ENCODE measurements at places on chromosomes 4 and X.
A peak's percentile ranks its signal among the peaks of the same experiment; 100 is the strongest.

DNA sequence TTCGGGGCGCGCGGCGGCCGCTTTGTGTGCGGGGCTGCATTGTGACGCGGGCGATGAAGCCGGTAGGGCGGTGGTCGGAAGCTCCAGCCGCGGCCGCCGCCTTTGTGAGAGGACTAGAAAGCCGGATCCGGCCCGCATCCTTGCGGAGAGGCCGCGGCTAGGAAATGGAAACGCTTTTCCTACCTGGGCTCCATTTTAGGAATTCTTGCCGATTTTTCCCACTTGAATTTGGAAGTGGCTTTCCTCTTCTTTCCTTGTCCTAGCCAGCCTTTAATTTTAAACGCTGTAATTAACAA lies 708 bp downstream of the TMSB4X start:
- no peak for DNase-seq

GRCh38 chr4:27946799-27947198 lies 1086.2 kb downstream of the STIM2 start:
- no peak for DNase-seq

GRCh38 chrX:56569378-56570057 lies 6.1 kb downstream of the UBQLN2 start:
- DNase-seq = no peak

GRCh38 chr4:25215511-25215910 lies 18.3 kb upstream of the PI4K2B start:
- DNase-seq = no peak

DNA sequence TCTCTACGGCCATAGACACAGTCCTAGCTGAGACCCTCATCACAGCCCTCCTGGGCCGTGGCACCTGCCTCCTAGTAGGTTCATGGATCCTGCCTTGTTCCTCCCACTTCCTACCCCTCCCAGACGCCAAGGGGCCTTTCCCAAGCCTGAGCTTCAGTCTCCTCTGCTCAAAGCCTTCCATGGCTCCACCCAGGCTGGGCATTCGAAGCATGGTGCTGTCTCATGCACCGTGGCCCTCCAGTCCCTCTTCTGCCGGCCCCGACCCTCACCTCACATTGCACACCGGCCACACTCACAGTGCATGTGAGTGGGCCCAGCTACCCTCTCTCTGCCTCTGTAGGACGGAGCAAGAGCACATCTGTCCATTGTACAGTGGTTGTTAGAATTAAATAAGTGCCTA lies 21.7 kb upstream of the KIAA0232 start:
- no peak for DNase-seq

GRCh38 chr4:114512595-114513295 lies 85.9 kb upstream of the UGT8 start:
- DNase-seq = no peak

DNA sequence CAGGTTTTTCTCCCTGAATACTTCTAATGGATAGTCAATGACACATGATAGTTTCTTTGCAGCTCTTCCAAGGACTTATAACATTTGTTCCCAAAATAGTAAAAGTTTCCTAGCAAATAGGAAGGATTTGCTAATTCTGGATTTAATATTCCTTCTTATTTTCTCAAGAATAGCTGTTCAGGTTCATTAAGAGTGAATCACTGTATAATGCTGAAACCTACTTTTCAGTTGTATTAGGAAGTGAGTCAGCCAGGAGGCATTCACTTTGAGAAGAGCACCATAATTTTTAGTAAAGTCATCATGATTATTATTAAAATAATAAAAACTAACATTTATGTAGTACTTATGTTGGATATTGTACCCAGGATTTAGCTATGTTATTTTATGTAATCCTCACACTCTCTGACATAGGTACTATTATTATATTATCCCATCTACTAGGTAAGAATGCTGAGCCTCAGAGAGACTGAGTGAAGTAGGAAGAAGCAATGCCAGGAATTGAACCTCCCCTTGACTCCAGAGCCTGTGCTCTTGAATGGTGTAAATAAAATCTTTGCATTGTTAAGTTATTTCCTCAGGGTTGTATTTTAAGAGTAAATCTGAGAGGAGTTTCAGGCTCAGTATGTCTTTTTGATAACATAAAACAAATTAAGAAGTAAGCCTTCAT lies 114.8 kb downstream of the REELD1 start:
- DNase-seq = no peak

DNA sequence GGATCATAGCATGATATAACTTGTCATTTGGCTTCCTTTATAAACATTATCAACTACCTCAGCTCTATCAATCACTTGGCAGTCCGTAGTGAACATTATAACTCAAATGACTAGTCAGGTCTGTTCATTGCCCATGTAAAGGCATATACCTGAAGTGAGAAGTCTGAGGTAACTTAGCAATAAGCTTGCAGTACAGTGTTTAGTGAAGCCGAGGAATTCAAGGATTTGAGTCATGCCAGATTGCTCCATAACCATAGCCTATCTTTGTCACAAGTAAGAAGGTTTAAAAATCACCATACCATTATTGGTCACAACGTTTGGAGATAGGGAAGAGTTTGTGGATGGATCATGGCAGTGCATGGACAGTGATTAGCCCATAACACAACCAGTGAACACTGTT lies 41.6 kb downstream of the AR start:
- DNase-seq = no peak

DNA sequence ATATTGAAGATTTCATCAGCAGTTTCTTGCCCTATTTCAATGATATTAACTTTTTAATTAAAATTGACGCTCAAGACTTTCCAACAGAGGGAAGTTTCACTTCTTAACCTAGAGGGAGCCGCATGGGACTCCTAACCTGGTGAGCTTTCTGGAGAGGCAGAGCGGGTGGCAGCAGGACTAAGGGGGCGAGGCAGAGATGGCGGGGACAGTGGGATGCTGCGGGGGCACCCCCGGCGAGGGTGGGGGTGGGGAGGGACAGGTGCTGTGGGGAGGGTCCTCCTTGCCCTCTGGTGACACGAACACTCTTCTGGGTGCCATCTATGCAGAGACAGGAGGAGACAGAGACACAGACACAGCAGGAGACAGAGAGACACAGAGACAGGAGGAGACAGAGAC lies 104.4 kb downstream of the ADRA2C start:
- no peak for DNase-seq

- no peak for DNase-seq
Measured at GRCh38 chr4:74173321-74173720, 15.4 kb downstream of the MTHFD2L start.

DNA sequence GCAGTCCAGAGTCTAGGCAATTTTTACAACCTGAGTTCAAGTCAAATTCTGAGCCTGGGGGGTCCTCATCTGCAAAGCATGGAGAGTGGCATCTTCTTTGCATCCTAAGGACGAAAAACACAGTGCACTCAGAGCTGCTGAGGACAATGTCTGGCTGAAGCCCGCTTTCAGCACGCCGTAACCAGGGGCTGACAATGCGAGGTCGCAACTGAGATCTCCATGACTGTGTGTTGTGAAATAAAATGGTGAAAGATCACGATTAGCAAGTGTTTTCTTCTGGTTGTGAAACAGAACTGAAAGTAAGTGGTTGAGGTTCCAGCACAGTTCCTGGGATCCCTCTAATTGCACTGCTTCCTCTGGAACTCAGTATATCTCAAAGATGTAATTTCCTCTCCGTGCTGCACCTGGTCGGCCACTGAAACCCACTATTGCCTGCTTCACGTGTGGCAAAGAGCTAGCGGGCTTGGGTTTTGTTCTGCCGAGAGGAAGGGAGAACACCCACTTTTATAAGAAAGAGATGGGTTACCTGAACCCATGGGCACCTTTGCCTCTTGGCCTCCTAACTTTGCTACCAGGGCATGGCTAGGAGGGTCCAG lies 7.7 kb upstream of the F11 start:
- no peak for DNase-seq

DNA sequence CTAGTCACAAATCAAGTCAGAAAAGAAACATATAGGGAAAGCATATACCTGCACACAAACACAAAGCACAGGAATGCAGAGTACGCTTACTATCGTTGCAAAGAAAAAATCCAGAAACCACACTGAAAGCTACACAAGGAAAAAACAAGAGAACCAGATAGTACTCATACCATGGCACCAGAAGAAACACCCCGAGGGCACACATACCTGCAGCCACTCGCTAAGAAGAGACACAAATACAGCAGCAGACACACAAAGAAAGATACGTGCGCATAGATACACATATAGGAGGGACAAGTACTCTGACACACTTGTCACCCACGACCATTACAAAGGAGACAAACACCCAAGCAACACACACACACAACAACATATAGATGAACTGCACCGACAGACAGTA lies 1.4 kb upstream of the SLC38A5 start:
- DNase-seq = no peak

GRCh38 chr4:157076578-157076947 lies 613 bp downstream of the GLRB start:
- DNase-seq = no peak

DNA sequence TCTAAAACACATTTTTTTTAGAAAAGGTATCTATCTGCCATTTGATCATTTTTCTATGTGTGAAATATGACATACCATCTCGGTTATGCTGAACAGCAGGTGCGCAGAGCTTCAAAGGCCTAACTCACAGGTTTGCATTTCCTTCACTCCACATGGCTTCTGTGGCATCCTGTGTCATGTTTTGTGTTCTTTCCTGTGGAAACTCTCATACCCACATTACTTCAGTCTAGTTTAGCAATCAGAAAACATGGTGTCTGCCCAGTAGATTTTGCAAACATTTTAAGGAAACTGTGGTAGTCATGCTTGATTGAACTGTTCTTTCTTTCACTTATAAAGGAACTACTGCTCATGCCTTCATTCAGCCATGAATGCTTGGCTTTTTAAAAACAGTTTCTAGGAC lies 11.3 kb upstream of the ARAP2 start:
- no peak for DNase-seq

GRCh38 chrX:14897042-14897441 lies 23.8 kb downstream of the MOSPD2 start:
- DNase-seq = no peak

- DNase-seq = no peak
Measured at GRCh38 chr4:22739968-22740367, 47.2 kb downstream of the GBA3 start.

DNA sequence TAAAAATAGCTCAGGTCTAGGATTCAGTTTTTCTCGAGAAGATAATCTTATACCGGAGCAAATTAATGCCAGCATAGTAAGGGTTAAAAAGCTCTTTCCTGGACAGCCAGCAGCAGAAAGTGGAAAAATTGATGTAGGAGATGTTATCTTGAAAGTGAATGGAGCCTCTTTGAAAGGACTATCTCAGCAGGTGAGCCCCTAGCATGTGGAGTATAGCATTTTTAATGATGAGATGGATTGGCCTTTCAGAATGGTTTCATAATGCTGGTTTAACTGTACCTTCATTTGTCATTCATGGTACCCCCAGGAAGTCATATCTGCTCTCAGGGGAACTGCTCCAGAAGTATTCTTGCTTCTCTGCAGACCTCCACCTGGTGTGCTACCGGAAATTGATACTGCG lies 79.4 kb downstream of the SLC10A6 start:
- no peak for DNase-seq

DNA sequence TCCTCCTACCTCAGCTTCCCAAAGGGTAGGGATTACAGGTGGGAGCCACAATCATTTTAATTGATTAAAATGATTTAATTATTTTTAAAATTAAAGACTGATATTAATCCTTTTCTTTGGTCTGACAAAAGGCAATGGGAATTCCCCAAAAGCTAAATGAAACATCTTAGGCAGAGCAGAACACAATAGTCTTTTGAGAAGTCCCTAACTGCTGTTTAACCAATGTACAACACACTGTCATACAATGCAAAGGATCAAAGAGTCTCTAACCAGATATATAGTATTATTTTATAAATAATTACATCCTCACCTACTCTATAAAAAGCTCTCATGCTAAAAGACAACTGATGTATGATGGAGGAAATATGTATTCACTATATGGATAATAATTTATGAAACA lies 47.0 kb downstream of the THAP9 start:
- DNase-seq = no peak

DNA sequence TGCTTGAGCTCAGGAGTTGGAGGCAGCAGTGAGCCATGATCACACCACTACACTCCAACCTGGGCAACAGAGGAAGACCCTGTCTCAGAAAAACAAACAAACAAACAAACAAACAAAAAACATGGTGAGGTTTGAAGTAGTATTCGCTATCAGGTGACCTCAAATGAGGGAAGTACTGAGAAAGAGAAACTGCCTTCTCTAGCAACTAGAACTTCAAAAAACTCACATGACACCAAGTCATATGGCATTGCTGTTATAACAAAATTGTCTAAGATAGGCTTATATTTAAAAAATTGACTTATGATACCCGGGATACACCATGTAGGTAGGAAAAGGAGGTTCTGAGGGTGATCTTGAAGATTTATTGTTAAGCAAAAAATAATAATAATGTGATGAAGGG lies 10.3 kb downstream of the MPP1 start:
- DNase-seq = no peak

- no peak for DNase-seq
Measured at GRCh38 chr4:55159851-55160250, 34.5 kb upstream of the KDR start.

- DNase-seq = no peak
Measured at GRCh38 chrX:148609515-148610327, 109.3 kb downstream of the AFF2 start.

- peak; percentile 53 for DNase-seq
Measured at GRCh38 chrX:130916636-130917422, 13.8 kb upstream of the ENOX2 start.

DNA sequence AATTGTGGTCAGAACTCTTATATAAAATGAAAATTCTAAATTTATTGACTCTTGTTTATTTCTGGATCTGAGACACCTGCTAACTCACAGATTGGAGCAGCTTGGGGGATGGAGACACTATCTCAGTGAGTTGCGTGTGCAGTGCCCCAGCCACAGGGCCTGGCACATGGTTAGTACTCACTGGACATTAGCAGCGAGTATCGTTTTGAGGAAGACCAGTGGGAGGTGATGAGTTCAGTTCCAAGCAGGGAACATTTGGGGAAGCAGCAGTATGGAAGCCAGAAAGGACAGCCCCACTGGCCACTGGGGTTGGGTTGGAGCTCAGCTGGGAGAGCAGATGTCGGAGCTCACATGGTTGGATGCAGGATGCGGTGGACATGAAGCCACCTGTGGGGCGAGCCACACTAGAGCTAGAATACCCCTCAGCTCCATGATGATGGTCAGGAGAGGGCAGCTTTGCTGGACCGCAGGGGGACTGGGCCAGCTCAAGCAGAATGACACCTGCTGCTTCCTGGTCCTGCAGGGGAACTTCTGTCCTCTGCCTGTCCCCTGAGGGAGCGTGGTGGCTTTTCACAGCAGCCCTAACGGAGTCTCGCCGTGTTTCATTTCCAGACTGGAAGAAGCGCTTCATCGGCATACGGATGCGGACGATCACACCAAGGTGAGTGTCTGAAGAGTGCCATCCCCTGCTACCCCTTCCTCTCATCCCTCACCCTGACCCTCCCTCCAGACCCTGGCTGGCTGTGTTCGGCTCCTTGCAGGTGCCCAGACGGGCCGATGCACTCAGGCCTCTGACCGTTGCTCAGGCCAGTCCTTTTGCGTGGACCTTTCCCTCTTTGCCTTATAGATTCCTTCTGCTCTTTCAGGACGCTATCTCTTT lies 32.5 kb downstream of the HTRA3 start:
- no peak for DNase-seq

- DNase-seq = no peak
Measured at GRCh38 chr4:175351473-175351872, 433.3 kb downstream of the ADAM29 start.

GRCh38 chr4:168488869-168489274 lies 8.0 kb upstream of the PALLD start:
- DNase-seq = no peak

- DNase-seq = no peak
Measured at GRCh38 chr4:106806158-106806797, 229.8 kb downstream of the DKK2 start.

All from activated CD8-positive, alpha-beta memory T cell treated with anti-CD3 and anti-CD28 coated beads, Interleukin-2, amount 50 U/mL, for 48 hours (primary cell).